ENCODE measurements at places on chromosomes 11 and 22. TPM values are rescaled to one million over a fixed set of nuclear protein-coding genes. Genes with fewer than 3 reads are reported as not detected.

Gene LUZP2
- not detected for total RNA-seq

DNA sequence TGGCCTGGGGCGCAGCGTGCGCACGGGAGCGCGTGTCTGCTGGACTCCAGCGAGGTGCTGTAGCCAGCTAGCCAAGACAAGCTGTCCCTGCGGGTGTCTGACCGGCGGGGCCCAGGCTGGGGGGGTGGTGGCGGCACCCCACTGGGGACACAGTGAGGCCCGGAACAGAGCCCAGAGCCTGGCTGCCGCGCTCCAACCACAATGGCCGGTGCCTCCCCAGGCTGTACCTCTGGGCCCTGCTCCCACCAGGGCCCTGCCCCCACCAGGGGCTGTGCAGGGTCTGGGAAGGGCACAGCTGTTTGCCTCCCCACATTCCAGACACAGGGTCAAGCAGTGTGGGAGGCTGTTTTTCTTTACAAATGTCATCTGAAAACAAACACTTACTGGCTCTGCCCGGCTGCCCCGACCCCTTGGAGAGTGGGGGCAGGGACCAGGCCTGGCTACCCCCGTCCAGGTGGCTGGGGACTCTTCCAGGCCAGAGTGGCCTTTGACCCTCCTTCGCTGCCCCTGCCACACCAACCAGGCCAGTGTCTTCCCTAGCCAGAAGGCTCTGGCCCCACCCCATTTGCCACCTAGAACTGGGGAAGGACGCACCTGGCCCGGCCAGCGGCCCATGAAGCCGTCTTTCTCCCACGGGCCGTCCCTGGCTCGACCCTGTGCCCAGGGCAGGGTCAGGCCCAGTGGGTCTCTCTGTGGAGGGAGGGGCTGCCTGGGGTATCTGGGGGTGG, 14.6 kb downstream of the H19 start:
- no peak overlapping the region for H3K27ac ChIP-seq
- no peak overlapping the region for H3K4me3 ChIP-seq
- no peaks in the 10 kb centered on the region for H3K4me1 ChIP-seq
- no peaks in the 10 kb centered on the region for H3K36me3 ChIP-seq
- no peaks in the 10 kb centered on the region for H3K27me3 ChIP-seq
- no peak for DNase-seq

DNA sequence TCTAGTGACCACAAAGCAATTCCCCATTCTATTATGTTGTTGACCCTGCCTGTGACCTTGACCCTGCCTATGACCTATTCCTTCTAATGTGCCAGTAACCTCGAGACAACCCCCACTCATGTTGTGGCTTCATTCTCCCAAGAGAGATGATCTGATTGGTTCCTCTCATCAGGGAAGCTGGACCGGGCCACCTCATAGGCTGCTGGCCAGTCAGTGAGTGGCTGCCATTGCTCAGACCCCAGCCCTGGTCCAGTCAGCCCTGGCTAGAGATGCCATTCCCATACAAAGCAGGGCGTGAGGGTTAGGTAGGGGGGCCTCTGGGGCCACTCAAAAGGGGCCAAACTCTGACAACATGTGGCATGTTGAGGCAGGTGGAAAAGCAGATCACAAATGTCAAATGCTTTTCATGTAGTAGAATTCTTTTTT, 11.9 kb downstream of the SLC29A2 start:
- DNase-seq, result no peak
- H3K27ac ChIP-seq, result no peak overlapping the region
- no peaks in the 10 kb centered on the region for H3K36me3 ChIP-seq
- no peaks in the 10 kb centered on the region for H3K27me3 ChIP-seq
- no peak overlapping the region for H3K4me3 ChIP-seq

DNA sequence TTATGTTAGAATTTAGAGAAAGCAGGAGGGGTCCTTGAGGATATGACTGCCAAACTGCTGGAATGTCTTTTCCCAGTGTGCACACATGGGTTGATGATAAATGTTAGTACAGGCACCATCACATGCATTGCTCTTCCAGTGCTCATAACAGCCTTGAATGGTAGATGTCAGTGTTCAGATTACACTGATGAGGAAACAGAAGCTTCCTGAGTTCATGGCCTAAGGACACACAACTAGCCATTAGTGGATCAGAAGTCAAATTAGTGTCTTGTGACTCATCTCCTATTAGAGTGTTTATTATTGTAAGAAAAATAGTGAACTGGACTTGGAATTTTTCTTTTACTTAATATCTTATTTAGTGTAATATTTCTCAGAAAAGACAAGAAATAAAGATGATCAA, 241.5 kb downstream of the DDX10 start:
- no peak for DNase-seq
- H3K27ac ChIP-seq, result no peak overlapping the region
- no peaks in the 10 kb centered on the region for H3K27me3 ChIP-seq
- no peaks in the 10 kb centered on the region for H3K4me1 ChIP-seq
- H3K4me3 ChIP-seq, result no peak overlapping the region

DNA sequence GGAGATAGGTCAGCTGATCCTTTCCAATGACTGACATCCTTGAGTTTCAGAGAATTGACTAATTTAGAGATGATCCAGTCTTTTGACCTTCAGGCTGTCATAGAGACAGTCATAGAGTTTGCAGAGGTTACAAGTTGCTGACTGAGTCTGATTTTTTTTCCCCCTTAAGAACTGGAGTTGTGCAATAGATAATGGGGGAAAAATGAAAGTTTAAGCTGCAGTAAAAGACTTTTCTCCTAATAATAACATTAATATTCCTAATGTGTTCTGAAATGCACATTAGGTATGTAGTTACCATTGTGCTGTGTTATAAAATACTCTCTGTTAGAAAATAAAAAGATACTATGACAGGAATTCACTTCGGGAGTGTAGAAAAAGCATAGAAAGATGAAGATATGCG, 876.9 kb upstream of the RAG2 start:
- no peak for DNase-seq
- H3K4me3 ChIP-seq, result no peak overlapping the region
- H3K27me3 ChIP-seq, result no peaks in the 10 kb centered on the region

DNA sequence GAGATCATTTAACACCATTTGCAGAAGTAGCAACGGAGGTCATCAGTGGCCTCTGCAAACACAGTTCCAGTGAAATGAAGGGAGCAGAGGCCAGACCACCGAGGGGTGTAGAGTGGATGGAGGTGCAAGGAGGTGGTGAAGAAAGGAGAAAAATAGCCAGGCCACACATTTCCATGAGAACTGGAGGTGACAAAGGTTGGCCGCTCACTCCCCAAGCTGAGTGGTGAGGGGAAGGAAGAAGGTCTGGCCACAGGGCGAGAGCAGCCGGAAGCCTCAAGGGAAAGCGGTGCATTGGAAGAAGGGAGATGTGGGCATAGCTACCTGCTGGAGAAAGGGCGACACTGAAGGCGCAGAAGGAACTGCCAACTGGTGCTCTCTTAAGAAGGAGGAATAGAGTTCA, 20.1 kb upstream of the TMPRSS4 start:
- H3K27me3 ChIP-seq, result no peaks in the 10 kb centered on the region
- H3K4me3 ChIP-seq, result no peak overlapping the region
- no peaks in the 10 kb centered on the region for H3K36me3 ChIP-seq
- no peak overlapping the region for H3K27ac ChIP-seq
- DNase-seq, result no peak

DNA sequence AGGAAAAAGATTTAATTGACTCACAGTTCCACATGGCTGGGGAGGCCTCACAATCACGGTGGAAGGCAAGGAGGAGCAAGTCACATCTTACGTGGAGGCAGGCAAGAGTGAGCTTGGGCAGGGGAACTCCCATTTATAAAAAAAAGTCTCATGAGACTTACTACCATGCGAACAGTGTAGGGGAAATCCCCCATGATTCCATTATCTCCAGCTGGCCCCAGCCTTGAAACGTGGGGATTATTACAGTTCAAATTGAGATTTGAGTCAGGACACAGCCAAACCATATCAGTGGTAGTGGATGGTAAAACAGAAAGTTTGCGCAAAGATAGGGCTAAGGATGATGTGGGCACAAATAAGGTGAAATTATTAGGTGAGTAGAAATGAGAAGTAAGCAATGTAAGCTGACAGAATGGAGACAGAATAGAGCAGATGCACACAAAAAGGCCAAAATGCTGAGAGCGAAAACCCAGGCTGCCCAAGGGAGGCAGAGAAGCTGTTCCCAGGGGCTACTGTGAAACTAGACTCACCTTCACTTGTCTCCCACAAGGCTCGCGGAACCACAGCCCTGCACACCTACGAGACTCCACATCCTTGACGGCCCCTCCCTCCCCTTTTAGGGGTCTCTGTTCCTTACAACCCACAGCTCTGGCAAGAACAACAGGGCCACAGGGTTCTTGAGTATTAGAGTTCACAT, 377.6 kb downstream of the CADM1 start:
- H3K4me1 ChIP-seq, result no peaks in the 10 kb centered on the region
- no peaks in the 10 kb centered on the region for H3K27me3 ChIP-seq
- H3K4me3 ChIP-seq, result no peak overlapping the region
- no peak overlapping the region for H3K27ac ChIP-seq

DNA sequence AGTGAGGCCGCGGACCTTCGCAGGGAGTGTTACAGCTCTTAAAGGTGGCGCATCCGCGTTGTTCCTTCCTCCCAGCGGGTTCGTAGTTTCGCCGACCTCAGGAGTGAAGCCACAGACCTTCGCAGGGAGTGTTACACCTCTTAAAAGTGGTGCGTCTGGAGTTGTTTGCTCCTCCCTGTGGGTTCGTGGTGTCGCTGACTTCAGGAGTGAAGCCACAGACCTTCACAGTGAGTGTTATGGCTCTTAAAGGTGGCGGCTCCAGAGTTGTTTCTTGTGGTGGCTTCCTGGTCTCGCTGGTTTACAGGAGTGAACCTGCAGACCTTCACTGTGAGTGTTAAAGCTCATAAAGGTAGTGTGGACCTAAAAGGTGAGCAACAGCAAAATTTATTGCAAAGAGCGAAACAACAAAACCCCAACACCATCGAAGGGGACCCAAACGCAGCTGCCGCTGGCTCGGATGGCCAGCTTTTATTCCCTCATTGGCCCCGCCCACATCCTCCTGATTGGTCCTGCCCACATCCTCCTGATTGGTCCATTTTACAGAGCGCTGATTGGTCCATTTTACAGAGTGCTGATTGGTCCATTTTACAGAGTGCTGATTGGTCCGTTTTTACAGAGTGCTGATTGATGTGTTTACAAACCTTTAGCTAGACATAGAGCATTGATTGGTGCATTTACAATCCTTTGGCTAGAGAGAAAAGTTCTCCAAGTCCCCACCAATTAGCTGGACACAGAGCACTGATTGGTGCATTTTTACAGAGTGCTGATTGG, 1.2 kb upstream of the TMEM45B start:
- peaks cover 6% of the 10 kb centered on the region for H3K36me3 ChIP-seq
- H3K27ac ChIP-seq, result peak overlapping the region; percentile 88
- DNase-seq, result peak; percentile 79
- H3K27me3 ChIP-seq, result peaks cover 73% of the 10 kb centered on the region

DNA sequence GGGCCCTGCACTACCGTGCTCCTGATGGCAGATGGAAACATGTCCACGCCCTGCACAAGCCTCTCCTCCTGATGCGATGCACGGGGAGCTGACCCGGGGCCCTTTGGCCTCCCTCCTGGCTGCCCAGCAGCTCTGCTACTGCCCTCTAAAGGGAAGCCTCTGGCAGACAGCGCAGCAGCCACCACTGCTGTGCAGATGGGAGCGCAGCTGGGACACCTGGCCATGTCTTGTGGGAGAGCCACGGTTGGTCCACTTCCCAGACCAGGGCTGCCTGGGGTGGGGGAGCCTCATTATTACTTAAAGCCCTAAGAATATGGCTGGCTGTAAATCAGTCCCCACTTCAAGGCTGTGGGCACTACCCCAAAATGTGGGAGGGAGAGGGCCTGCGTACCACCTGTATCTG, 38.3 kb downstream of the TBX1 start:
- no peaks in the 10 kb centered on the region for H3K36me3 ChIP-seq
- no peaks in the 10 kb centered on the region for H3K4me1 ChIP-seq
- no peak overlapping the region for H3K4me3 ChIP-seq
- no peaks in the 10 kb centered on the region for H3K27me3 ChIP-seq
- no peak for DNase-seq

Gene PIK3IP1
- 56.0 TPM for total RNA-seq

- H3K4me1 ChIP-seq, result peaks cover 8% of the 10 kb centered on the region
- H3K4me3 ChIP-seq, result no peak overlapping the region
- DNase-seq, result peak; percentile 36
- H3K27ac ChIP-seq, result no peak overlapping the region
- H3K27me3 ChIP-seq, result no peaks in the 10 kb centered on the region
- H3K36me3 ChIP-seq, result no peaks in the 10 kb centered on the region
Observed at GRCh38 chr22:20258584-20259326, 9.4 kb downstream of the RTN4R start.

- peaks cover 7% of the 10 kb centered on the region for H3K36me3 ChIP-seq
- H3K27me3 ChIP-seq, result no peaks in the 10 kb centered on the region
Observed at GRCh38 chr22:46171940-46172339, 21.6 kb downstream of the PPARA start.

DNA sequence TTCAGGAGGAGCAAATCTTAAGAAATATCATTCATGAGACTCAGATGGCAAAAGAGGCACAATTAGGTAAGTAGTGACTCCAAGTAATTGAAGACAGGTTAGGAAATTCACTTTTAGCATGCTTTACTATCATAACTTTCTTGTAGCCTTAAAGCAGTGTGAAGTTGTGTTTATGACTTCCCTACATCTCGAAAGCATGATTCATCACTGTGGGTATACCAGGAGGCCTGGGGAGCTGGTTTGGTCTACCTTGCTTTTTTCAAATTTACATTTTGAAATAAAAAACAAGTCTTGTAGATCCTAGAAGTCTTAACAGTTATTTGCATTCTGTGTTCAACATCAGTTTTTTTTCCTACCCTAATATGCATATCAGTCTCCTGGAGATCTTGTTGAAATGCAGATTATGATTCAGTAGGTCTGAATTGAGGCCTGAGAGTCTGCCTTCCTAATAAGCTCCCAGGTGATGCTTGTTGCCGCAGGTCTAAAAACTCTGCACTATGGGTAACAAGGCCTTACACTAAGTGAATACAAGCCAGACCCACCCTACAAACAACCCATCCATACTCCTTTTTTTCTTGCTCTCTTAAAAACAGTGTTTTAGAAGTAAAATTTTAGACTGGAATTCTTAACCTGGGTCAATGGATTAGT, 41.4 kb downstream of the TTC17 start:
- no peak for DNase-seq
- no peak overlapping the region for H3K27ac ChIP-seq
- no peaks in the 10 kb centered on the region for H3K27me3 ChIP-seq
- peaks cover 26% of the 10 kb centered on the region for H3K4me1 ChIP-seq

- no peaks in the 10 kb centered on the region for H3K36me3 ChIP-seq
- H3K27me3 ChIP-seq, result no peaks in the 10 kb centered on the region
- no peak overlapping the region for H3K4me3 ChIP-seq
Observed at GRCh38 chr11:132595711-132596134, 936.6 kb downstream of the OPCML start.

DNA sequence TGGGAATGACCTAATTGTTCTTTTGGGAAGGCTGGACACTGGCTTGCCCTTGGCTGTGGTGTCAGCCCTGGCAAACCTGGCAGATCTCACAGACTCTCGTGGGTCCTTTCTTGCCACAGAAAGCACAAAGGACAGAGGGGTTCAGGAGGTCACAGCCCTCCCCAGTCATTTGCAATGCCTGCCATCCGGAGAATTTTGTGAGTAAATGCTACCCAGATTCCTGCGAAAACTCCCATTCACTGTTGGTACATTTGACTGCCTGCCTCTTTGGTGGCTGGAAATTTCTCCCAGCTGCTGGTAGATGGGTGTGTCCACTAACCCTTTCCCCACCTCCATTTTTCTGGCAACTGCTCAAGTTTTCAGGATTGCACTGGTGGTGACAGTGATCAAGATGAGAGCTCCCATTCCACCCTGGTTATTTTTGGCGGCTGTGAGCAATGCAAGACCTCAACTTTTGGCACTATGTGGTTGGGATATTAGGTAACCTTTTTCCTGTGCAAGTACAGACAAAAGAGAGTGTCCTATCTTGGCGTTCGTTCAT, 155.7 kb downstream of the NAV2 start:
- DNase-seq, result no peak
- H3K27me3 ChIP-seq, result no peaks in the 10 kb centered on the region

Gene TYMP
- total RNA-seq, result 92.2 TPM
